Fibroblast of pulmonary artery (primary cell): ENCODE measurements at places on chromosomes 3 and 15.

DNA sequence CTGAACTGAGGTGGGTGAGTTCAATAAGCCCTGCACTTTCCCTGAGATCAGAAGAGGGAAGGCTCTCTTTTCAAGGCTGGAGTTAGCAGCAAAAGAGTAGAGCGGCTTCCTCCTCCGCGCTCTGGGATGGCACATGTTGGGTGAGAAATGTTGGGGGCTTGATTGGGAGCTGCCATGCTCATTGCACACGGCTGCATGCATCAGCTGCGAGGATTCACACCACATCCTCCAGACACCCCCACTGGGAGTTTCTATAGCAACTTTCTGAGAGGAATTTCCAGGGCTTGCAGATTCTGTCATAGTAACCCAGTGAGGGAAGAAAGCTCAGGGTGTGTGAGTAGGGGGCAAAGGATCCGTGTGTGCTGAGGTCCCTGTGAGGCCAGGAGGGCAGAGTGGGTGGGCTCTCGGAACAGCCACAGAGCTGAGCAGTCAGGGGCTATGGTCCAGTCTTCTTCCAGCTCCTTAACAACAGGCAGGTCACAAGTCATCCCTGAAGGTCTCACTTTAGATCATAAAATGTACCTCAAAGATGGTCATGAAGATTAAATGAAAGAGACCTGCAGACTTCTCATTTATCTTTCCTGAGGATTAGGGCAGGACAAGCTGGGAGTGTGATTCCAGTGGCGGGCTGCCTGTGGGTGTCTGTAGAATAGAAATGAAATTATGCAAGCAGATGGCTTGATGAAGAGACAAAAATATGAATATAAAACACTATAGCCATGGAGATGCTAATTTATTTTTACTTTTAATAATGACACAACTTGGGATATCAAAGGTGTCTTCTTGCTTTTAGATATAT lies 75.7 kb upstream of the CHRNA7 start:
- no peak for DNase-seq

GRCh38 chr3:37913522-37913921 lies 51.8 kb downstream of the CTDSPL start:
- no peak for DNase-seq

GRCh38 chr15:76368122-76368621 lies 31.6 kb downstream of the ISL2 start:
- peak; percentile 49 for DNase-seq

DNA sequence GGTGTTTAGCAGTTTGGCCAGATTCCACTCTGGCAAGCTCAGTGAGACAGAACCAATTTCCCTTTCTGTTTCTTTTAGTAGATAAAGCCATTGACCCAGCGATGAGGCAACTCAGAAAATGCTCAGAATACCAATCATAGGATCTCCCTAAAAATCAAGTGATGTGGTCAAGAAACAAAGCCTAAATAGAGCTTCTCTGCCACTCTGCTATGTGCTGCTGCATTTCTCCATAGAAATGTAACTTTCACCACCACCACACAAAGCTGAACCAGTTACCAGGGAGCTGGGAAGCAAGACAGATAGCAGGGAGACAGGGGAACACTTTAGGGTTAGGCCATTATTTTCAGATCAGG lies 109.8 kb downstream of the RPL22L1 start:
- DNase-seq = peak; percentile 45

DNA sequence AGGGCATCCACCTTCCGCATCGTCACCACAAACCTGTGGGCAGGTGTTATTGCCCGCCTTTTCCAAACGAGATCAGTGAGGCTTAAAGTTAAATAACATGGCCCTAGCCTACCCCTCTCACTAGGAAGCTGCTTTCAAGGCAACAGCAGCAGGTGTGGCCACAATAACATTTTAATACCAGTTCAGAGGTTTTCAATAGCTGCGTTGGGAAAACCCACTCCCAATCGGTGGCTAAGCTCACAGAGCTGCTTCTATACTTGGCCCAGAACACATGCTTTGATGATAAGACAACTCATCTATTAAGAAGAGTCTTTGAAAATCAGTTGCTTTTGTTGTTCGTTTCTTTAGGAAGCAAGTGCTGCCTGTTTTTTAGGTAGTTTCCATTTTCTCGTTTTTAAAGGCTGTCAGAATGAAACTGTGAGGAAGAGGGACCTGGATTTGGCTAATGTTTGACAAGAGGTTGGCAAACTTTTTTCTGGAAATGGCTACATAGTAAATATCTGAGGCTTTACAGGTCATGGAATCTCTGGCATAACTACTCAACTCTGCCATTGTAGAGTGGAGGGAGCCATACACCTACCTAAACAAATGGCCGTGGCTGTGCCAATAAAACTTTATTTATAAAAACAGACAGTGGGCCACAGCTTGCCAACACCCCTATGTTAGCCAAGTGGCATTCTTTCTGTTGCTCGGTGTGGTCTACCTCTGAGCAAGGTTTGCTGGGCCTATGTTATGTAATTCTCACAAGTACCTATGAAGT lies 179.6 kb downstream of the FEZF2 start:
- no peak for DNase-seq

DNA sequence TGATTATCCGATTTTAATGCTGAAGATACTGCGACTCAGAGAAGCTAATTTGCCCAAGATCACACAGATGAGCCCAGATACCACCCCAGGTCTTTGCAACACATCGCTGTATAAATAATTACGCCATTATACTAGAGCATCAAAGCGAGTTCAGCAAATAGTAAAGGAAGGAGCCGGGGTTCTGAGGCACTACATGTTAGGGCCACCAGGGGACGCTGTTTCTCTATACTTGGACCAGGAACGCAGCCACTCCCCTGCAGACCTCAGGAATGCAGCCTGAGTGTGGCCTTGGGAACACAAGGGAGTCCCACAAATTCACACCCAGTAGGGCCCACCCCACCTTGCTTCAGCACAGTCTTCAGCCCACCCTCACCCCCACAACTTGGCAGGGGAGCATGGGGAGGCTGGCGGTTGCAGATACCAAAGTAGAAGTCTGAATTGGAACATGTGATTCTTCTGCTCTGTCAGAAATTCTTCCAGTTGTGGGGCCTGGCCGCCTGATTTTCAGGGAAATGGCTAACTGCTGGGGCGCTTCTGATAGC lies 57.8 kb upstream of the RYK start:
- peak; percentile 88 for DNase-seq

DNA sequence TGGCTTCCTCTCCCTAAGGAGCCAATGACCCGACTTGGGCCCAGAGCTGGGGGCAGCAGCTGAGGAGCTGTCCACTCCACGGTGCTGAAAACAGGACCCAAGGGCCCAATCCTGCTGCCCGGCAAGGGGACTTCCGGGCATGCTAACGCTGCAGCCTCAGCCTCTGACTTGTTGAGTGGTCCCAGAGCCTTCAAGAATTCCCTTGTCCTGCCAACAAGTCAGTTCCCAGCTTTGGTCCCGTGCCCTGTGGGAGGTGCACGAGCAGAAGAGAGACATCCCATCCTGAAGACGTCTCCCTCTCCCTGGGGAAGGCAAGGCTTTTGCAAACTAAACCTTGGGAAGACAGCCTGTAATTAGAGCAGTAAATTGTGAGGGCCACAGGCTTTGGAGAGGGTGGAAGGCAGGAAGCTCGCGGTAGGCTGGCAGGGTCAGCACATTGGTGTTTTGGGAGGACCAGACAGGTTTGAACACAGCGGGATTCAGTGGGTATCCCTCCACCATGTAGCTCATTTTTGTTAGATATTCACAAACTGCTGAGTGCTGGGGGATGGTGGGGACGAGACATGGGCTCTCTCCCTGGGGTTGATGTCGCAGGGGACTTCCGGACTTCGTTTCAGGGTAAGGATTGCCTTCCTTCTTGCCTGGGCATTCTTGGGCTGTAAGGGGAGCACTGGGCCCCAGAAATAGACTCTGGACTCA lies 29.8 kb upstream of the PRR23E start:
- no peak for DNase-seq

GRCh38 chr3:151724576-151725562 lies 8.9 kb upstream of the AADACL2 start:
- DNase-seq = no peak

DNA sequence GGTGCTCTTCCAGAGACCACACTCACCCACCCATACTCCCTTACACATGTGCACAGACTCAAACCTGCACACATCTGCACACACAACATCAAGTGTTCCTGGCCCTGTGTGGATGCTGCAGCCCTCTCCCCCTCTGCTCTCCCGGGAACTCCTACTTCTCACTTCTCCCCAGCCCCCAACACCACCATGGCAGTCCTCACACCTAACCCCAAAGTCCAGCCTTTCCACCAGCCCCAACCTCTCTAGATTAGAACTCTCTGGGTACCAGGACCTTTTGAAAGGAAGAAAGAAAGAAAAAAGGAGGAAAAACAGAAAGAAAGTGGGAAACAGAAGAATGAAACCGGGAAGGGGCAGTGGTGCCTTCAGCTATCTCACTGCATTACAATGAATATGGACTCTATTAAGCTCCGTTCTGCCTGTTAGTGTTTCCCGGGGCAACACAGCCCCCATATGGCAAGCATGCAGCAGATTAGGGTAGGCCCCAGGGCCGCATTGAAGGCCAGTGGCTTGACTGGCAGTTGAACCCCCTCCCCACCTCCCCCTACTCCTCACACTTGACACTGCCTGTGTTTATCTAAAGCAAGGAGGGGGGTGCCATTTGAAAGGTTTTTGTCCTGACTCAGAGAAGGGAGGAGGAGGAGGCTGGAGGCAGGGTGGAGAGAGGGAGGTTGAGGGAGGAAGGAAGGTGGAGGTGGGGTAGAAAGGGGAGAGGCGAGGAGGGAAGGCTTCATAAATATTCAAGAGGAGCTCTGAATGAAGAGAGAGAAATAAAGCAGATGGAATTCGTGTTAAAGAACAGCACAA lies 30.1 kb downstream of the BOC start:
- DNase-seq = peak; percentile 22

DNA sequence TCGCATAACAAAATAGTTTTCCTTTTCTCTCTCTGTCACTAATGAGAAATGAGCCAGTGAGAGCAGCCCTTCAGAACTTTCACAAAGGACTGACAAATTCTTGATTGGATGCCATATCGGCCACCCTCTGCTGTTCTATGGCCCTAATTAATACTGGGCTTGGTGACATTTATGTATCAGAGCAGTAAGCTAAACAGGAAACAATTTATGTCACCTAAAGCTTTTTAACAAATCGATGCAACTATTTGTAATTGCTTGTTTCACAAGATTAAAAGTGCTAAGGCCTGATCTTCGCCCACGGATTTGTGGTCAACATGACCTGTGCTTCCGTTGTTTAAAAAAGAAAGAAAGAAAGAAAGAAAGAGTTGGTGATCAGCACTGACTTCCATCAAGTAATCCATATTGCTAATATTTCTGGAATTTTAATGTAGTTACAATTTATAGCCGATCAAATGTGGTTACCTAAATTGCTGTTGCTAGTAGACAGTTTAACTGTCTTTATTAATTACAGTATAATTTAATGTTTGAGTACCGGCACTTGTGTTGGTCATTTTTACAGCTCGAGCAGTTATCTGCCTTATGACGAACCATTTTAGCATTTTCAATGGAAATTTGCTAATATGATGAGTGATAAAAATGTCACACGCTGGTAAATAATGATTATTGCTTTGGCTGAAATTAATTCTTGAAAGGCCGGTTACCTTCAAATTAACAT lies 631.3 kb downstream of the FOXP1 start:
- DNase-seq = no peak

GRCh38 chr3:156469456-156469855 lies 85.5 kb downstream of the SSR3 start:
- DNase-seq = no peak

- DNase-seq = no peak
These were observed 193.8 kb downstream of the RORA start for GRCh38 chr15:61035311-61035710.

DNA sequence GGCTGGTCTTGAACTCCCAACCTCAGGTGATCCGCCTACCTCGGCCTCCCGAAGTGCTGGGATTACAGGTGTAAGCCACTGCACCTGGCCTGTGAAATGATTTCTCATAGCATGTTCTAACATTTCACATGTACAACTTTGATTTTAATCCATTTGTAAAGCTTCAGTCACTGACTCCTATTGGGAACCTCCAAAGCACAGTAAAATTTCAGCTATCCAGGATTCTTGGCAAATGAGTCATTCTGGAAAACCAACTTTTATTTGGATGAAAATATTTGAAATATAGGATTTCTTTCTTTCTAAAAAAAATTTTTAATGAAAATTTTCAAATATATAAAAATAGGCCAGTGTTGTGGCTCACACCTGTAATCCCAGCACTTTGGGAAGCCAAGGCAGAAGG lies 2.7 kb upstream of the LMAN1L start:
- DNase-seq = no peak

- DNase-seq = no peak
These were observed 6.5 kb upstream of the ARL8B start for GRCh38 chr3:5115506-5116162.

DNA sequence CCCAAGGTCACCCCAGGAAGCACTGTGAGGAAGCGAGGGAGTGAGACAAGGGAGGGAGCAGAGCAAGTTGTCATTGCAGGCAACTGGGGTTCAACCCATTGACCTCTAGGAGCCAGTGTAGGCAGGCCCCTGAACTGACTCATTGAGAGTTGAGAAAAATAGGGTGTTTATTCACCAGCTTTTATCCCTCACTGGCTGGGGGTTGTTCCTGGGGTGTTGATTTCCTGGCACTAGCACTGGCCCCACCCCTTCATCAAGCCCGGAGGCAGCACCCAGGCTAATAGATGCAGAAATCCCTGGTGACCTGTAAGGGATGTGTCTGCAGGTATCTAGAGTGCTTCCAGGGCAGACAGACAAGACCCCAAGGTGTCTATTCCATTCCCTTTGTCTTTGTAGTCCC lies 183.9 kb downstream of the ARRDC4 start:
- no peak for DNase-seq

GRCh38 chr3:143427631-143428030 lies 308.1 kb downstream of the CHST2 start:
- DNase-seq = no peak

GRCh38 chr3:42270561-42270960 lies 4.6 kb upstream of the CCK start:
- no peak for DNase-seq

DNA sequence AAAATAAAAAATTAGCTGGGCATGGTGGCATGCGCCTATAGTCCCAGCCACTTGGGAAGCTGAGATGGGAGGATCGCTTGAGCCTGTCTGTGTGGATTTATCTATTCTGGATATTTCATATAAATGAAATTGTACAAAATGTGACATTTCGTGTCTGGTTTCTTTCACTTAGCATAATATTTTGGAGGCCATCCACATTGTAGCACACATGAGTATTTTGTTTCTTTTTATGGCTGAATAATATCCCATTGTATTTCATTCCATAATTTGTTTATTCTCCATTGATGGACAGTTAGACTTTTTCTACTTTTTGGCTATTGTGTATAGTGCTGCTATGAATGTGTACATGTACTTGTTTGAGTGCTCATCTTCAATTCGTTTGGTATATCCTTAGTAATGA lies 52.9 kb upstream of the DYNC1LI1 start:
- DNase-seq = no peak

DNA sequence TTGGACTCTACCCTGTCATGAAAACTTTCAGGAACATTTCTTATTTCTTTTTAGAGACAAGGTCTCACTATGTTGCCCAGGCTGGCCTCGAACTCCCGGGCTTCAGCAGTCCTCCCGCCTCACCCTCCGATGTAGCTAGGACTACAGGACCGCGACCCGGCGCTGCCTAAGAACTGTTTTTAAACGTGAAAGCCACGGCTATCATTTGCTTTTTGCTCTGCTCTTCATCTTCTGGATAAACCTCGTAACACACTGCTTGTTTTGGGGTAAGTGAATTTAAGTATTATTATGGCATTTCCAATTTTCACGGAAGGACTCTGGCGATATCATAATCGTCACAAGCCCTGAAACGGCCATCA lies 14.3 kb upstream of the CCNL1 start:
- DNase-seq = no peak

GRCh38 chr15:33963831-33964664 lies 4.2 kb upstream of the CHRM5 start:
- peak; percentile 70 for DNase-seq
